Type B pancreatic cell (in vitro differentiated cells): ENCODE measurements at places on chromosomes 6 and 20. TPM values are rescaled to one million over a fixed set of nuclear protein-coding genes. Genes with fewer than 3 reads are reported as not detected.

Gene CRYBG1
- 5.8 and 17.3 TPM in 2 replicates for total RNA-seq

DNA sequence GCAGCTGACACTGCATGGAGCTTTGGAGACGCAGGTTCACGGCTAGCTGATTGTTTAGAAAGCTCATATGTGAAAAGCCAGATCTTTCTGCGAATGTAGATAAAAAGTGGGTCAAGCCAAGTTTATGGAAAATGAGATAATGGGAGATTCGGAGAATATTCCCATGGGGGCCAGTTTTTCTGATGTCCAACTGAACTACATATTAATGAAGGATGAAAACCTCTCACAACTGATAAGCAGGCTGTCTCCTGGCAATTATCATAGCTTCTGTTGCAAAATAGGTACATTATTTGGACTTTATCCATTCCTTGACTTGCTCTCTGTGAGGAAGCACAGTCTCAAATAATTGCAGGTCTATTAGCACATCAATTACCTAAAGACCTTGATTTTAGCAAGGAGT, 21.1 kb downstream of the HDGFL1 start:
- H3K27ac ChIP-seq = no peak overlapping the region
- H3K27me3 ChIP-seq = no peaks in the 10 kb centered on the region
- no peak for DNase-seq
- peaks cover 12% of the 10 kb centered on the region for H3K4me1 ChIP-seq

DNA sequence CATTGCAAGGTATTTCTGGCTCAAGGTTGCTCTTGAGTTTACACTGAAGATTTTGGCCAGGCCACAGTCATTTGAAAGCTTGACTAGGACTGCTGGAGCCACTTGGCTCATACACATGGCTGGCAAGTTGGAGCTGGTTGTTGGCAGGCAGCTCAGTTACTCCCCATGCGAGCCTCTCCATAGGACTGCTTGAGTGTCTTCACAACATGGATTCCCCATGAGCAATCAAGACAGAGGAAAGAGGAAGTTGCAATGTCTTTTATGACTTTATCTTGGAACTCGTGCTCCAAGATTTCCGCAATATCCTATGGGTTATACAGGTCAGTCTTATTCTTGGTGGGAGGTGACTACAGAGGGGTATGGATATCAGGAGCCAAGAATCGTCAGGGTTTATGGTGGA, 1.4 kb upstream of the MANBAL start:
- H3K27me3 ChIP-seq = no peaks in the 10 kb centered on the region
- peaks cover 16% of the 10 kb centered on the region for H3K36me3 ChIP-seq

Gene CASS4
- total RNA-seq = 0.38 and 0.56 TPM in 2 replicates

Gene DAAM2
- total RNA-seq = 4.4 and 22.6 TPM in 2 replicates

- H3K27ac ChIP-seq = no peak overlapping the region
- DNase-seq = no peak
- H3K4me1 ChIP-seq = no peaks in the 10 kb centered on the region
- no peaks in the 10 kb centered on the region for H3K27me3 ChIP-seq
- H3K36me3 ChIP-seq = no peaks in the 10 kb centered on the region
- H3K4me3 ChIP-seq = no peak overlapping the region
Observed at GRCh38 chr6:126300126-126300525, 39.8 kb upstream of the CENPW start.

DNA sequence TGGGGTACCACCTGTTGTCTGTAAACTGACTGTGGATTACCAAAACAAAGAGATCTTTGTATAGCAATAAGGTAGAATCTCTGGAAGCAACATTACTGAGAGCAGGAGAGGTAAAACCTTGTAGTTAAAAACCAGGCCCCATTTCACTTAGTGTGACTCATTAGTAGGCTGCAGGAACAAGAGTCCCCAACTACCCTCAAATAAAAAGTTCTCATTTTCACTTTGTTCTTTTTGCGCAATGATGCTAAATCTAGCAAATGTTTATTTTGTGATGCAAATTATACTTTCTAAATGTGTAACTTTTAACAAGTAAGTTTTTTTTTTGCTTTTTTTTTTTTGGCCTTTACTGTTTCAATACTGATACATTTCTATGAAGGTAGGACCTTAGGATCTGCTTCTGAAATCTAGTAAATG, 67.1 kb downstream of the ESF1 start:
- H3K27ac ChIP-seq = no peak overlapping the region
- H3K27me3 ChIP-seq = no peaks in the 10 kb centered on the region
- H3K4me3 ChIP-seq = no peak overlapping the region
- peaks cover 27% of the 10 kb centered on the region for H3K36me3 ChIP-seq

DNA sequence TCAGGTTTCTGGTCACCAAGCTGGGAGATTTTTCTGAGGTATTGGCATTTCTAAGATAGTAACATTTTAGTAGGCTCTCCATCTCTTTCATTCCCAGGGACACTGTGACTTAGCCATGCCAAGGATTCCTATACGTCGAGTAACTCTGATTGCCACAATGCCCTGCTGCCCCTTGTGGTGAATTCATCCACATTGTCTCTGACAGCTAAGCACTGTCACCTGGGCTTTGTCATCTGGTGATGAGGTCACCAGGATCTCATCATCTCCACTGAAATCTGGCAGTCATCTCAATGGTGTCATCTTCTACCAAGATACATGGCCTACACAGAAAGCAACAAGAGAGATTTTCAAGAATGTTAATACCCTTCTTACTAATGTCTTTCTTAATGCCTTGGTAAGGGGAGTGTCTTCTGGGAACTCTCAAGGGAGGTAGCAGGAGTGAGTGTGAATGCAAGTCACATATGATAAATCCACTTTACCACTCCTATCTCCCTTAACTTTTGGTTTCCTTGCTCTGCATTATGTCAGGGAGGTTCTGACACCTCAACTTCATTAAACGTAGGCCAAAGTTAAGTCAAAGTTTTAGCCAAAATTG, 246.7 kb downstream of the CD109 start:
- H3K27ac ChIP-seq = no peak overlapping the region
- no peak overlapping the region for H3K4me3 ChIP-seq
- no peaks in the 10 kb centered on the region for H3K36me3 ChIP-seq
- no peaks in the 10 kb centered on the region for H3K27me3 ChIP-seq

DNA sequence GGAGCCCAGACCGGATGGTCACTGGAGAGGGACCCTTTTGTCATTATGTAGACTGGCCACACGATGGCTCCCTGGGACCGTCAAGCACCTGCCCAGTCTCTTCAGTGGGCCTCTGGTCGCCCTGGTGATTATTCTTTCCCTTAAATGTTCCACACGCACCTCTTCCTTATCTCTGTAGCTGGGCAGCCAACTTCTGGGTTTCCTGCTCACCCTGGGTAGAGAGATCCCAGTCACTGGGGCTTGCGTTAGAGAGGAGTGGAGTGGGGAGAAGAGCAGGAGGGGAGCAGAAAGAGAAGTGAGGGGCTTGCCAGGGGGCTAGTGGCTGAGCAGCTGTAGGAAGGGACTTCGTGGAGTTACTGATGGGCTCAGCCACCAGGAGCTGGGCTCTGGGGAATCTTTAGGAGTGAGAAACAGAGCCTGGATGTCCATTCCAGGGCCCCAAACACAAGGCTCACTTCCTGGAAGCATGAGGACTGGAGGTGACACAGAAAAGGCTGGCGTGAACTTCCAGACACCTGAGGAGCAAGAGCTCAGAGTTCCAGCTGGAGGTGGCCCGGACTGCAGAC, 150.1 kb downstream of the DHX35 start:
- H3K27me3 ChIP-seq = peaks cover 41% of the 10 kb centered on the region
- peaks cover 14% of the 10 kb centered on the region for H3K4me1 ChIP-seq
- no peaks in the 10 kb centered on the region for H3K36me3 ChIP-seq

DNA sequence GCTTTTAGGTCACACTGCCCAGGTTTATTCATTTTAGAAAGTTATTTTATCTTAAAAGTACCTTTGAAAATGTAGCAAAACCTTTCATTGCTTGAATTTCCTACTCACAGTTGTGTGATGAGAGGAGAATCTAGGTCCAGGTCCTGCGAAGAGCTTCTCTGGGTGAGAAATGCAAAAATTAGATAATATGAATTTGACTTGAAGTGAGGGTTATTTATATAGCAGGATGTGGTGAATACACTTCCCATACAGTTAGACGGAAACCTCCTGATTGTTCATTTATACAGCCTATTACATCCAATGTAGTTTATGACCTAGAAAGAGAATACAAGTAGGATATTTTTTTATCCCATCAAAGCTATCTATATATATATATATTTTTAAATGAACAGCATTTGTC, 30.5 kb downstream of the CDKAL1 start:
- H3K4me3 ChIP-seq = no peak overlapping the region
- no peak overlapping the region for H3K27ac ChIP-seq
- H3K4me1 ChIP-seq = peaks cover 13% of the 10 kb centered on the region
- peaks cover 8% of the 10 kb centered on the region for H3K36me3 ChIP-seq
